Foreskin melanocyte (primary cell): ENCODE measurements at places on chromosomes 11 and 22.

DNA sequence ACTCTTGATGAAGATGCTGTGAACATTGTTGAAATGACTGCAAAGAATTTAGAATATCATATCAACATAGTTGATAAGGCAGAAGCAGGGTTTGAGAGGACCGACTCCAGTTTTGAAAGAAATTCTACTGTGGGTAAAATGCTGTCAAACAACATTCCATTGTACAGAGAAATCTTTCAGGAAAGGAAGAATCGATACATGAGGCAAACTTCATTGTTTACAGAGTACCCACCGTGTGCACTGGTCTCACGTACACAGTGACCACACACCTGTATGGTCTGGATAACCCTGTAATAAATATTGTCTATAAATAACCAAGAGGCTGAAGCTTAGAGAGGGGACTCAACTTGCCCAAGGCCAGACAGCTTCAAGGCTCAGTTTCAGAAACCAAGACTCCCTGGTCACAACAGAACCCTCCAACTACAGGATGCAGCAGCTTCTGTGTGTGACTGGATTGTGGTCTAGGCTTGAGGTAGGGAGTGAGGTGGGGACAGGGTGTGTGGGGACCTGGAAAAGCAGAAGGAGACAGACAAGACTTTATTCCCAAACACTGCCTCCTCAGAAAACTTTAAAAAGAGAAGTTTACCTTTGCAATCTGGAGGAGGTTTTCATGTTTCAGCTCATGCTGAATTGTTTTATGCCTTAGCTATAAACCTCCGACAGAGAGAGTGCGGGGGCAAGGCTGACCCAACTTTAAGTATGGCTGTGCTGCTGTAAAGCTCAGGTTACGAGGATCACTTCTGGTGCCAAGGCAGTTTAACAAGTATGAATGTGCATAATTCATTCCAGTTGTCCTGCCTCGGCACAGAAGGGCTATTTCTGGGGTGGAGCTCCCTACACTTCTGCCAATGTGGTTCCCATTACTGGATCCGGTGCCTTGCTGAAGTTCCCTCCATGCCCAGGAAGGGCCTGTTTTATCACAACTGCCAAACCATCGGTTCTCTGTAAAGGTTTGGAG lies 372.6 kb upstream of the NARS2 start:
- DNase-seq, result no peak

DNA sequence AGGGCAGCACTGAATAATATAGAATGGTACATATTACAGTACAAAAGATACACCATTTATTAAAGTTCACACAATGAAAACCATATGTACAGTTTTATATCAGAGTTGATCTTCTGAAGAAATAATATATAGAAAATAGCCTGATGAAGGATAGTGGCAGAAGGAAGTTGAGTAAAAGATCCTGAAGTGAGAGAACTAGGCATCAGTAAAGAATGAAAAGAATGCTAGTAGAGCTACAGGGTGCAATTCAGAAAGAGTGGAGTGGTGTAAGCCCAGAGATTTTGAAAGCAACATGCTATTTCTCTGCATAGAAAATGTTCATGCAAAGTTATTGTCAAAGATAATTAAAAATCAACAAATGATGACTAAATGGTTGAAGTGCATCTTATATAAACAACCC lies 1552.7 kb upstream of the TENM4 start:
- DNase-seq, result no peak

DNA sequence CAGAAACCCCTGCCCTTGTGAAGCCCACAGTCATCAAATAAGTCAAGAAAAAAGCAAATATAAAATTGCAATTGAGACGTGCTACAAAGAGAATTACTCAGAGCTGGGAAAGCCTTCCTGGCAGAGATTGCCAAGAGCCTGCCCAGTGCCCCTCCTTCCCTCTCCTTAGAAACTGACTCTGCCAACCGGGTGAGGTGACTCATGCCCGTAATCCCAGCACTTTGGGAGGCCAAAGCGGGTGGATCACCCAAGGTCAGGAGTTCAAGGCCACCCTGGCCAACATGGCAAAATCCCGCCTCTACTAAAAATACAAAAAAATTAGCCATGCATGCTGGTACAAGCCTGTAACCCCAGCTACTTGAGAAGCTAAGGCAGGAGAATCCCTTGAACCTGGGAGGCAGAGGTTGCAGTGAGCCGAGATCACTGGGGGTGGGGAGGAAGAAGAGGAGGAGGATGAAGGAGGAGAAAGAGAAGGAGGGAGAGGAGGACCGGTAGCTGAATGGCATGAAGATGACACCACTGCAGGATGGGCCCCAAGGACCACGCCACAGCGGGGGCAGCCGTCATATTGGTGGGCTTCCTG lies 76.1 kb upstream of the RTL6 start:
- DNase-seq, result peak; percentile 38

- no peak for DNase-seq
These were observed at the start of gene GRAMD1B for GRCh38 chr11:123429913-123430720. TSS of gene GRAMD1B (plus strand) at chr11:123430269. CDS start at chr11:123430793, 524 bp downstream.

GRCh38 chr11:102320679-102321078 lies 3.4 kb downstream of the BIRC3 start:
- peak; percentile 45 for DNase-seq
